ENCODE measurements at places on chromosomes 3 and 15.
A peak's percentile ranks its signal among the peaks of the same experiment; 100 is the strongest.

DNA sequence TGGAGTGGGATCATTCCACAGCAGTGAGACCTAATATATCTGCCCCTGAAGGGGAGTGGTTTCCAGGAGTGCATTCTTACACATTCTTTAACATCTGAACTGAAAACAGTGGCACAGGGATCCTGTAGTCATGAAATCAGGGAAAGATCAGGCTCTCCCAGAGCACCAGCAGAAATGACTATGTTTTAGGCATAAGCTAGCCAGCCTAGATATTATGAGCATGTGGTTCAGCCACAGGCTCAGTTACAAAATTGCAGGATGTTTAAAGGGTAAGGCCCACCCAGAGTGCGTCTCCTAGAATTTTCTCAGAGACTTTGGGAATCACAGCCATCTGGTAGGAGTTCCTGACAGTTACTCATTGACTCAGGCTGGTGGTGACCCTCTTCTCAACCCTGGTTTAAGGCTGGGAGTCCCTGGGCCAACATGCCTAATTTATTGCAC is 20.9 kb downstream of the FSTL1 start:
- DNase-seq = peak; percentile 70

- DNase-seq = no peak
These were observed 286.0 kb upstream of the ZPLD1 start for GRCh38 chr3:102148598-102149337.

DNA sequence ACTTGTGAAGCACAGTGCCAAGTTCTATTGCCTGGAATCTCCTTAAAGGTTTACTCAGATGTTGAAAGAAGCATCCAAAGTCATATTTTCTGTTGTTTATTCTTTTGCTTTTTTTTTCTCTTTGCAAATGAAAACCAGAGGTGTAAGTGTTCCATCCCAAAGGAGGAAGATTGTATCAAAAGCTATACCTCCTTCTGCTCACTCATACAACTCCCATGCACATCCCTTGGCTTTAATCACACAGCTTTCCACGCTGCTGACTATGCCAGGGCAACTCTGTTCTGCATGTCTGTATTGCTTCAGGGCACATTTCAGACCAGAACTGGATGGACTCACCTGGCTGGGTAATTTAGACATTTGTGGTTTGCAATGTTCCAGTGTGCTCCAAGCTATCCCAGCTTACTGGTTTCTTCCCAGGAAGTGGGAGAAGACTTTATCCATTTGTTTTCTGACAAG is 399.6 kb upstream of the TBL1XR1 start:
- no peak for DNase-seq

DNA sequence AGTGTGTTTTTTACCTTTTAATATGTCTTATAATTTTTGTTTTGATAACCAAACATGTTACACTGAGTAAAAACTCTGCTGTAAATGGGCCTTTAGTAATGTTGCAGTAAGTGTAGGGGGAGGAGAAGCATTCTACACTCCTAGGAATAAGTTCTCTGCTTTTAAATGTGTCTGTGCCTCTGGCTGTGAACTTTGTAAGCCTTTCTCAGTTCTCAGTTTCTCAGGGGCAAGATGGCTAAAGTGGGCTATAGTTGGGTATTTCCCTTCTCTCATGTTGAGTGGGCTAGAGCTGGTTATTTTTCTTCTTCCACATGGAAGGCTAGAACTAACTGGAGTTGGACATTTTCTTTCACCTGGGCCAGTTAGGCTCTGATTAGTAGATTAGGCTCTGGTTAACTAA is 75.3 kb upstream of the NUDT16 start:
- DNase-seq = no peak

- DNase-seq = no peak
These were observed 268.8 kb upstream of the TBL1XR1 start for GRCh38 chr3:177466074-177466473.

- DNase-seq = peak; percentile 33
These were observed 3.9 kb upstream of the DNASE1L3 start for GRCh38 chr3:58214484-58215316.

GRCh38 chr3:19334120-19334519 is 185.8 kb downstream of the KCNH8 start:
- no peak for DNase-seq

- no peak for DNase-seq
These were observed 77.1 kb downstream of the SEMA6D start for GRCh38 chr15:47794252-47794914.

GRCh38 chr15:41559239-41559782 is 299 bp downstream of the TYRO3 start:
- DNase-seq = no peak

All from mesenchymal stem cell (in vitro differentiated cells and primary cell).